NB4 (cell line): ENCODE measurements at places on chromosomes 7 and 10.
A peak's percentile ranks its signal among the peaks of the same experiment; 100 is the strongest.

DNA sequence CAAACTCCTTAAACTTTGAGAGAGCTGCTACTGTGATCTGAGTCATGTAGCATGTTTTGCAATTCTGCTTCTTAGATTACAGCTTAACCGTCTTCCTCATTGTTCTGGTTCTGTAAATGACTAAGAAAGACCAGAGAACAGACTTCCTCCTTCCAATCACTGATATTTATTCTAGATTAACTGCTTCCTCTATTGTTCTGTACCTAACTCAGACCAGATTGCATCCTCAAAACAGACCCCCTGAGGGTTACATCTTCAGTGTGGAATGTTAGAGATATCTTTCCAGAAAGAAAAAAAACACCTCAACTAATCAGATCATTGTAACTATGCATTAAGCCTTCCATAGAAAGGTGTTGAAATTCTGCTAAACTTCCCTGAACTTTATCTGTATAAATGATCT is 5.7 kb upstream of the PIP start:
- peak; percentile 85 for DNase-seq

DNA sequence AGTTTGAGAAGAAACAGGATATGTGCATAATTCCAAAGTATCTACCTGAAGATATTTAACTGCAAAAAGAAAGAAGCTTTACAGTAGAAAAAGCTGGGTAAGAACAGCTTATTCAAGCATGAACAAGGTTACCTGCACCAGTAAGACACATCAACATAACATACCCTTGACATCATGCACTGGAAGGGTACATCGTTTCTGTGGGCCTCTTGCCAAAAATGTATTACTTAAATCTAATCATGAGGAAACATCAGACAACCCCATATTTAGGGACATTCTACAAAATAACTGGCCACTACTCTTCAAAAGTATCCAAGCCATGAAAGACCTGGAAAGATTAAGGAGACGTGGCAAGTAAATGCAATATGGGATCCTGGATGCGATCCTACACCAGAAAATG is 18.9 kb downstream of the TPK1 start:
- DNase-seq, result no peak

DNA sequence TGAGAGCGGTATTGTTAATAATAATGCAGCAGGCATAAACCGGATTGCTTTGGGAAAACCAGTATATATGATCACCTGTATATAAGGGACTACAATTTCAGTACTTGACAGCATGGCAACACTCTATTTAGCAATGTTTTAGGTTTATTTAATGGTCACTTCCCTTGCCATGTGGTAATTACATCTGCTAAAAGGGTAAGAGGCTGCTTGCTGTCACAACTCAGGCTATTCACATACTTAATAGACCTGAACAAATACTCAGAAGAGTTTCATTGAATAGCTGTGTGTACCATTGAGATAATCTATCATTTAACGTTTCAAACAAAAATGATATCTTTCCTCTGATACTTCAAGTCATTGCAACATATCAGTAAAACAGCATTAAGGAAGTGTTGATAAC is 90.1 kb downstream of the PCDH15 start:
- DNase-seq, result no peak

GRCh38 chr10:112526906-112527305 is 79.9 kb downstream of the VTI1A start:
- no peak for DNase-seq

GRCh38 chr7:79949778-79950177 is 184.9 kb upstream of the GNAI1 start:
- DNase-seq, result no peak

- DNase-seq, result no peak
These were observed 8.8 kb downstream of the GATA3 start for GRCh38 chr10:8063128-8063908.

GRCh38 chr7:143018931-143019330 is 8.0 kb downstream of the OR9A2 start:
- no peak for DNase-seq
